ENCODE measurements at places on chromosomes 7 and 10.

DNA sequence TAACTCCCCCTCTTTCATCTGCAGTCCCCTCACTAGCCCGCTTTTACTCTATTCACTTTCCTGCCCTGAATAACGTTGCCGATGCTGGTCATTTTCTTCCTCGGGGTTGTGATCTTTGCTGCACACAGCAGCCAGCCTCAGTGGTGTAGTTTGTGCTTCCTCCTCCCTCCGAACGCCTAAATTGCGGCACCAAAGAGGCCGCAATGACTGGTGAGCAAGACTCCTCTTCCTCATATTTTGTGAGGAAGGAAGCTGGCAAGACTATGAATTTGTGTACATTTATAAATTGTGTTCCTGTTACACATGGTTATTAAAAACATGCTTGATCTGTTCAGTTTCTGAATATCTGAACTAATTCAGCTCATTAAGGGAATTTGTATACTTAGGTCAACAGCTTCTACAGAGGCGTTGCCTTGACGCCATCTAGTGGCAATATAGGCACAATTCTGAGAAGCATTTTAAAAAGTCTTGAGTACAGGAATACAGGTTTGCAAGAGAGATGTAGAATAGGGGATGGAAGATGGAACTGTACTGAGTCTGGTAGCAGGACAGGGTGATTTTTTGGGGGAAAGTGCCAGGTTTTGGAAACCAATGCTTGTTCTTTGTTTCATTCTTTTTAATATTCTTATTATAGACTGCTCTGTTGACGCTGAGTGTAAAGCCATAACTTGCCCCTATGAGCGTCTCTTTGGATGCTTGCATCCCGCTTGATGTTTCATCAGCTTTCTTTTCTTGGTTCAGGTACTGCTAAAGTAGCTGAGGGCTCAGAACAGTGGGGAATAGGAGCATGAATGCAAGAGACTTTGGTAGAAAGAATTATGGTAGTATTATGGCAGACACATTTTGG lies 4.1 kb upstream of the TAS2R5 start:
- DNase-seq, result no peak

GRCh38 chr10:125550362-125550761 lies 132.6 kb downstream of the TEX36 start:
- no peak for DNase-seq

GRCh38 chr7:150568714-150569113 lies 1.5 kb downstream of the GIMAP4 start:
- DNase-seq, result no peak

- DNase-seq, result no peak
Measured at GRCh38 chr10:6053303-6053702, 8.9 kb downstream of the IL2RA start.

GRCh38 chr7:74230446-74231231 lies 20.8 kb downstream of the LAT2 start:
- DNase-seq, result no peak

Data from activated T-cell treated with anti-CD3 and anti-CD28 coated beads, Interleukin-2, amount 50 U/mL, for 48 hours (primary cell).